ENCODE measurements at places on chromosomes 6 and 20.

GRCh38 chr6:30626484-30627366 lies at the start of gene ATAT1:
TSS of gene ATAT1 (plus strand) at chr6:30626874.
- DNase-seq = peak; percentile 92

GRCh38 chr20:32281711-32282110 lies 4.3 kb downstream of the KIF3B start:
- no peak for DNase-seq

DNA sequence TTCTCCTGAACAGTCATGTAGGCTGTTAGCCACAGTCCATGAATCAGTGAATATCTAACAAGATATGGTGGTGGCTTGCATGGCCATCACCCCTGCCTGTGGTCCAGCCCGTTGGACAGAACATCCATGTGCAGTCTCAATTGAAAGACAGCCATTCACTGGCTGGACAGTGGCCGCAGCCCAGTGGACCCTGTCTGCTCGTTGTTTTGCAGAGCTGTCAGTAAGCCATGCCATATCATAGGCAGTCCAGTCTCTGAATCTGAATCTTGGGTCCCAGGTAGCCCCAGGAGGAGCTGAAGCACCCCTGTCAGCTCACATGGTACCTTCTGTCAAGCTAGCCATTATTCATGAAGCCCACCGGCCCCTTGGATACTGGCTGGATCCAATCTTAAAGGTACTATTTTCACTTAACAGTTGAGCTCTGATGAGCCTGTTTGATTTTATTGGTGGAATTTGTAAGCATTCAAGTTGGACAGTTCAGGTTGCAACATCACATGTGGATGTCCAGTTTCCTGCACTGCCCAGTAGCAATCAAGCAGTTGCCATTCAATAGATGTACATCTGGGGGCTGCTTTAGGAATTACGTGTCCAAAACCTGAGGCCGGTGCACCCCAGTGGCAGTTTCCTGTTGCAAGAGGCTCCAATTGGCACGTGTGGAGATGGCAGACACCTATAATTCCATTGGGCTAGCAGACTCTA lies 37.8 kb downstream of the SERPINB1 start:
- DNase-seq = no peak

DNA sequence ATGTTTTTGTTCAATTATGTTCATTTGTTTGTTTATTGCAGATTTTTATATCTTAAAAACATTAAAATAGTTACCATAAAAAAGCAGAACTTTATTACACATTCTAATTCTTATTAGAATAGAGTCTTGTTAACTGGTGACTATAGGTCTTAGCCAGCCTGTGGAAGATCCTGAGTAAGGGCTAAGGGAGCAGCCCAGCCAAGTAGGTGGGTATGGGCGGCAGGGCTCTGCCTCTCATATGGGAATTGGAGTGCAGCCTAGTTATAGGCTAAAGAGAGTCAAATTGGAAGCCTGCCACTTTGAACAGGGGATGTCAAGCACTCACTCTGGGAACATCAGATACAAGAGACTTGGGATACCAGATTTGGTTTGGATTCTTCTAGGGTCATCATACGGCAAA lies 10.5 kb upstream of the HSF2 start:
- DNase-seq = no peak

GRCh38 chr6:38604700-38605099 lies 35.0 kb downstream of the BTBD9 start:
- DNase-seq = no peak

DNA sequence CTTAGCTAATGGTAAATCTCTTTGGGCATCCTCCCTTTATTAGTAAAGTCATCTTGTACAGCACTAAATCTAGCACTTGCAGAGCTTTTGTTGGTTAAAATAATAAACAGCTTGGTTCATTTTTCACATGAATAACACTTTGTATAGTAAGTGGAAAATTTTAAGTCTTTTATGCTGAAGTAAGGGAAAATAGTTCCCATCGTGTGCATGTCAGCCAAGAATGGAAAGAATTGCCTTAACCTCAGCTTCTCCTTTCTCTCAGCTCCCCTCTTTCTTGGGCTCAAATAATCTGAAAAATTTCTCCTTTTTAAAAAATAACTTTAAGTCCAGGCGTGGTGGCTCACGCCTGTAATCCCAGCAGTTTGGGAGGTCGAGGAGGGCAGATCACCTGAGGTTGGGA lies 16.6 kb downstream of the SNRPC start:
- no peak for DNase-seq

DNA sequence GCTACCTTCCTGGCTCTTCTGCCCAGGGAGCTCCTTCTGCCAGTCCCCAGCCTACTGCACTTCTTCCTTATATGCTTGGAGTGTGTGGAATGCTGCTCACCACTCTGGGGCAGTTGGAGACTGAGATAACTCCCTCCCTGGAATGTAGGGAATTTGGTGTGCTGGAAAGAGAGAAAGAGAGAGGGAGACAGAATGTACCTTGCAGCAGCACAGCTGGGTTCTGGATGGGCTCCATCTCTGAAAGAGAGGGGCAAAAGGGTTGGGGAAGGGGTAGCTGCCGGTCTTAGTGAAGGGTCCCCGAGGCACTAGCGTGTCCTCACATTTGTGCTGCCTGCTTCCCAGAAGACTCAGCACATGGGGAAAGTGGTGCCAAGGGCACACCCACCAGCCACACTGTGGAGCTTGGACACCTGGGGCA lies 40.2 kb upstream of the DDR1 start:
- DNase-seq = peak; percentile 90

GRCh38 chr6:52020945-52021570 lies 66.4 kb downstream of the PKHD1 start:
- no peak for DNase-seq
